Colonic mucosa (tissue), 4 donors: ENCODE measurements at places on chromosomes 3 and 15. TPM values are rescaled to one million over a fixed set of nuclear protein-coding genes. Genes with fewer than 3 reads are reported as not detected.

IQCF5 gene
- total RNA-seq = not detected

TTLL13 gene
- total RNA-seq = 1.2 TPM

RSL24D1 gene
- total RNA-seq = 42.3 TPM

OXTR gene
- total RNA-seq = 0.24 TPM

CLDN18 gene
- total RNA-seq = 0.44 TPM

CKMT1A gene
- 204 TPM for total RNA-seq

EFCC1 gene
- 1.7 TPM for total RNA-seq

PRR23A gene
- not detected for total RNA-seq

CCDC54 gene
- not detected for total RNA-seq

SNTN gene
- not detected for total RNA-seq

MNS1 gene
- total RNA-seq = 0.58 TPM

GOLGA8T gene
- 0.16 TPM for total RNA-seq

GRK7 gene
- not detected for total RNA-seq

RAB27A gene
- 69.6 TPM for total RNA-seq

FBN1 gene
- 6.6 TPM for total RNA-seq

PPP2R3A gene
- total RNA-seq = 22.0 TPM

GOLGA6L10 gene
- 1.8 TPM for total RNA-seq

MESP1 gene
- total RNA-seq = 11.1 TPM

CA12 gene
- total RNA-seq = 290 TPM

TMEM207 gene
- not detected for total RNA-seq

ADCY5 gene
- 5.6 TPM for total RNA-seq

AGBL1 gene
- total RNA-seq = 0.10 TPM

ETV5 gene
- 3.1 TPM for total RNA-seq

EFL1 gene
- 27.4 TPM for total RNA-seq

GOLGA8M gene
- not detected for total RNA-seq

LMOD3 gene
- 0.11 TPM for total RNA-seq

CIB2 gene
- 6.8 TPM for total RNA-seq
